ENCODE measurements at places on chromosomes 5 and 9. TPM values are rescaled to one million over a fixed set of nuclear protein-coding genes. Genes with fewer than 3 reads are reported as not detected.

GRCh38 chr5:125267636-125268248, 521.3 kb upstream of the ZNF608 start:
- no peak for DNase-seq

- DNase-seq, result no peak
Observed at GRCh38 chr9:35106343-35106730, 3.4 kb upstream of the STOML2 start.

The TLX3 gene
- polyA plus RNA-seq, result 0.10 TPM

The DDX4 gene
- 0.10 TPM for polyA plus RNA-seq
